ENCODE measurements at places on chromosomes 6 and 20. TPM values are rescaled to one million over a fixed set of nuclear protein-coding genes. Genes with fewer than 3 reads are reported as not detected.

GRM4 gene
- total RNA-seq = not detected

ARMC12 gene
- total RNA-seq = not detected

DEFB124 gene
- not detected for total RNA-seq

RAB44 gene
- under 0.01 TPM for total RNA-seq

SLC22A23 gene
- total RNA-seq = 2.4 TPM

Measured in placental pericyte (primary cell).